ENCODE measurements at places on chromosomes 2 and 18. TPM values are rescaled to one million over a fixed set of nuclear protein-coding genes. Genes with fewer than 3 reads are reported as not detected.
A peak's percentile ranks its signal among the peaks of the same experiment; 100 is the strongest.

The SPC25 gene
- 4.2 TPM for polyA plus RNA-seq

The CKAP2L gene
- 1.3 TPM for polyA plus RNA-seq

The SP100 gene
- 118 TPM for polyA plus RNA-seq

The SLC14A1 gene
- 3.4 TPM for polyA plus RNA-seq

- no peak for DNase-seq
These were observed 65.9 kb downstream of the KCNF1 start for GRCh38 chr2:10977621-10978020.

DNA sequence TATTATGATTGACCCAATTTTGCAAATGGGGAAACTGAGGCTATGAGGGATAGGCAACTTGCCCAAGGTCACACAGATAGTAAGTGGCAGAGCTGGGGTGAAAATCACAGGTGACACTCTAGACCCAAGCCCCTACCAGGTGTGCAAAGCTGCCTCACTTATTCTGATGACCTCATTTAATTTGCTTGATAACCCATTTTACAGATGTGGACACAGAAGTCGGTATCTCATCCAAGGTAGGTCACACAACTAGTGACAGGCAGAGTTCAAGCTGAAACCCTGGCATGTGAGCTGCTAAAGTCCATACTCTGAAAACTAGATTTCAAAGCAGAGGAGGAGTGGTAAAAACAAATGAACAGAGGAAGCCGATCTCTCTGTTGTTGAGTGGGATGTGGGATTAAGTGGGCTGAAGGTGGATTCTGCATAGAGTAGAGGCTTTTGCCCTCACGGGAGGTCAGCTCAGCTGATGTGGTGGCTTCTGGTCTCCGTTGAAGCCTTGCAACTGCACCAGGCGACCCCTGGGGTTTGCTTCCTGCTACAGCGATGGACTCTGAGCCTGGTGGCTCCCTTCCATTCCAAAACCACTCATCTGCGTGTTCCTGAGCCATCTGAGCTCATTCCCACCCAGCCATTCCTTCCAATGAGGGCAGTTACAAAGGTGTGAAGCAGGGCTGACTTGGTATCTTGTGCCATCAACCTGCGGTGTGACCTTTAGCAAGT lies 164.3 kb upstream of the FHL2 start:
- no peak for DNase-seq

GRCh38 chr18:45039376-45039775 lies 358.7 kb downstream of the SETBP1 start:
- no peak for DNase-seq

DNA sequence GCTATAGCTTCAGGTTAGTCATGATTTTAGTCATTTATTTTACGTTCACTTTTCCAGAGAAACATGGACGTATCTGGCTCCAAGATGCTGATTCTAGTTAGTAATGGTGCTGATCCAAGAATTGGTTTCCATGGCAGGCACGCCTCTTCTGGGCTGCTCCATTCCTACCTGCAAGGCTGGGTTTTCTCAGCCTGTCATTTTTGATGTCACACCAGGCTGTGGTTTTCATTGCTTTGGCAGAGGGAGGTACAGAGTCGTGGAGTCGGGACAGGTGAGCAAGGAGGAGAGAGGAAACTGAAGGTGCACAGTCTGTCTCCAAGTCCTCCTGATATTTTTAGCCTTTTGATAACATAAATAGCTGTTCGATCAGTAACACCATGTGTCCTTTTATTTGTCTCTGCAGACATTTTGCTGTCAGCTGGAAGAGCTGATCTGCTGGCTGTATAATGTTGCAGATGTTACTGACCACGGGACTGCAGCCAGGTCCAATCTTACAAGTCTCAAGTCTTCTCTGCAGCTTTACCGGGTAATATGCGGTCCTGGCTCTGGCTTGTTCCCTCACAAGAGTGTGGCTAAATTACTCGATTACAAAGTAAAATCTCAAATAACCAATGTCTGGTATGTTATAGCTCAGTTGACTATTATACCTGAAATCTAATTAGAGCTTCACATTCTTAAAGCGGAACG lies 17.8 kb downstream of the CEP68 start:
- no peak for DNase-seq

- peak; percentile 54 for DNase-seq
These were observed 226.1 kb downstream of the TWIST2 start for GRCh38 chr2:239073745-239074530.
